ENCODE measurements at places on chromosomes 13 and 19. TPM values are rescaled to one million over a fixed set of nuclear protein-coding genes. Genes with fewer than 3 reads are reported as not detected.

GRCh38 chr13:113938246-113938645 is 35.6 kb downstream of the C13orf46 start:
- no peak for DNase-seq

GRCh38 chr13:52808842-52809219 is 39.6 kb downstream of the PCDH8 start:
- DNase-seq = no peak

Gene ALOX5AP
- total RNA-seq = 195 TPM

- no peak for DNase-seq
These were observed 367.4 kb downstream of the MTUS2 start for GRCh38 chr13:29187584-29187983.

DNA sequence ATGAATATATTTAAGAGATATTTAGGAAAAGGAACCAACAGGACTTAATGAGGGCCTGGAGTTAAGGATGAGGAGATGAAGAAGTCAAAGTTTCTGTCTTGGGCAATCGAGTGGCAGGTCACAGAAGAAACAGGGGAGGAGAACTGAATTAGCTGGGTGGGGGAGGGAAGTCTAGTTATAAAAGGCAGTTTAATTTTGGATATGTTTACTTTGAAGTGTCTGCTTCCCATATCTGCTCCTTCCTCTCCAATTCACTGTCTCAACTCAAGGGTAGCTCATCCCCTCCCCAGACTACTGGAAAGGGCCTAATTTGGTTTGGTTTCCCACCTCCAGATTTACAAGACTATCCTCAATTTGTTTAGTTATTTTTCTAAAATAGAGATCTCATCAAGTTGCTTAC is 195.9 kb downstream of the VWA8 start:
- DNase-seq = no peak

Gene GGACT
- 4.7 TPM for total RNA-seq

Gene DENND1C
- 8.7 TPM for total RNA-seq

GRCh38 chr19:44824761-44825160 is 15.9 kb downstream of the BCAM start:
- DNase-seq = no peak

Gene ZNF560
- total RNA-seq = not detected

DNA sequence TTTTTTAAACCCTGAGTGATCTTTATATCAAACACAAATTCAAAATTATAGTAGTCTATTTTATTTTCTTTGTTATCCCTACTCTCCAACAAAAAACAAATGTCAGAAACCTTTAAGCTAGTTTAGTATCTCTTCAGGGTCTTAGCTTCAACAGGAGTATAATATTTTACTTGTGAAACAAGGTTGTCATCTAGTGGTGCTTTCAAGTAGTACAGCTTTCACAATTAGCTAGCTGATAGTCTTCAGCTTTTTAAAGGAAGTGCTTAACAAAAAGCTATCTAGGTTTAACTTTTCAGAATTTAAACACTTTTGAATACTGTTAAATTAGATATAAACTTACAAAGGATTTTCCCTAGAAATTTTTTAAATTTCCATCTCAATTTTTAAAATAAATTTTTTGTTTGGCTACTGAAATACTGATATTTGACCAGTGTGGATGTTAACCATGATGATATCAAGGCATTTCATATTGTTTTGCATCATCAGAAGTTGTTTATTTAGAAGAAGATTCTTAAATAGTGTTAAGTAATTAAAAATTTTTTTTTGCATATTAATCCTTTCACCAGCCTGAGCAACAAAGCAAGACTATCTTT is 34.2 kb downstream of the TDRD3 start:
- no peak for DNase-seq

- no peak for DNase-seq
These were observed 42.8 kb upstream of the CLDN10 start for GRCh38 chr13:95509521-95510310.

GRCh38 chr13:73055813-73056564 is 2.8 kb upstream of the KLF5 start:
- DNase-seq = no peak

- DNase-seq = no peak
These were observed 111.3 kb upstream of the MIR17HG start for GRCh38 chr13:91236182-91236581.

GRCh38 chr13:113114511-113115362 is 7.9 kb upstream of the F10 start:
- DNase-seq = no peak

DNA sequence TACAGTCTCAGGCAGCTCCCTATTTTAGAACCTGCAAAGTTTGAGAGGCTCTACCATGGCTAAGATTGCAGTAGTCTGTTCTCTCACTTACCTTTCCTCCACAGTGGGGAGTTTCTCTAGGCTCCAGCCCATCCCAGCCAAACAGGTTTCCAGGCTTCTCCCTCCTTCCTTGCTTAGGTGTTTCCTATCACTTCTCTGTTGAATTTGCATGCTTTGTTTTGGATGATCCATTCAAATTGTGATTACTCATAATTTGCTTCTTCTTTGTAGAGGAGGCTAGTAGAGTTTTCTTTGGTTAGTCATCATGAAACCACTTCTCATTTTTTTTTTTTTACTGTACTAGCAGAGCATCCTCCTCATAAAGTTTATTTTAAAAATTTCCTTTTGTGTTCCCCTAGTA is 1242.2 kb upstream of the MIR17HG start:
- no peak for DNase-seq

- no peak for DNase-seq
These were observed 25.9 kb downstream of the GRIN2D start for GRCh38 chr19:48419158-48419920.

DNA sequence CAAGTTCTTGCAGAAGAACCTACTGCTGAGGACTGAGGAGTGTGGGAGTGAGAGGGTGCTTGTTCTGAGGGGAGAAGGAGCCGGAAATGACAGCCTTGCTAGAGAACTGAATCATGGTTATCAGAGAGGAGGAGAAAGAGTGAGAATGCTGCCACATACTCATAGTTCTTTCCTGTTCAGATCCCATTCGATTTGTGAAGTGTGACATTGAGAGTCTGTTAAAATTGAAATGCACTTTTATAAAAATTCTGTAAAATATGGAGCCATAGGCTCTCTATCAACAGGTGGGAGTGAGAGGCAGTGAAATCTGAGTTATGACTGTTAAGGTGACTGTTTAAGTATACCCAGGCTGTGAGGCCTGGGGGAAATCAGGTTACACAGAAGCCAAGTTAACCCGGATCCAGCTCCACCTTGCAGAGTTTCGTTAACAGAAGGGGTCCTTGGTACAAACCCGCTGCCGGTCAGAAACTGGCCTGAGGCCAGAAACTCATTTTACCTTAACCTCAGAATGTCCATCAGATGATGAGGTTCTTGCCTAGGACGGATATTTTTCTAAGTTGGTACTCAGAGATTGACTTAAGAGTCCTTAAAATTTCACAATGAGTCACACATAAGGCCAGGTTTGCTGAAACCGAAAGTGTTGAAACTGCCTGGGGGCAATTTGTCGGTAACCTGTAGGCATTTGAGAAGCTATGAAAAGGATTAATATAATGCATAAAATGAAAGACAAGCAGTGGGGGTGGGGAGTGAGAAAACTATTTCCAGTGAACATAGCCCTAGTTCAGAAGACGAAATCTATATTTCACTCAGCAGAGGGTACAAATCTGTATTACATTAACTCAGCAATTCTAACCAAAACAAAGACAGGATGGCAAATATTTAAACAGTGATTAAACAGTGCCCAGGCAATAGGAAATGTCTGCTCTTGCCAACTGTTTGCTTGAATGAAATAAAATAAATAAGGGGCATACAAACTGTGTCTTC is 350.5 kb downstream of the KCNRG start:
- no peak for DNase-seq

GRCh38 chr19:47209319-47210179 is 21.4 kb downstream of the BBC3 start:
- DNase-seq = no peak

- DNase-seq = no peak
These were observed 114.8 kb downstream of the COL4A2 start for GRCh38 chr13:110421696-110422385.
